Neuronal stem cell (in vitro differentiated cells): ENCODE measurements at places on chromosomes 3 and 15.

- DNase-seq: no peak
- H3K27me3 ChIP-seq: no peaks in the 10 kb centered on the region
- H3K4me1 ChIP-seq: peaks cover 4% of the 10 kb centered on the region
- H3K4me3 ChIP-seq: no peak overlapping the region
Observed at GRCh38 chr15:90402767-90403166, 14.7 kb downstream of the IQGAP1 start.

DNA sequence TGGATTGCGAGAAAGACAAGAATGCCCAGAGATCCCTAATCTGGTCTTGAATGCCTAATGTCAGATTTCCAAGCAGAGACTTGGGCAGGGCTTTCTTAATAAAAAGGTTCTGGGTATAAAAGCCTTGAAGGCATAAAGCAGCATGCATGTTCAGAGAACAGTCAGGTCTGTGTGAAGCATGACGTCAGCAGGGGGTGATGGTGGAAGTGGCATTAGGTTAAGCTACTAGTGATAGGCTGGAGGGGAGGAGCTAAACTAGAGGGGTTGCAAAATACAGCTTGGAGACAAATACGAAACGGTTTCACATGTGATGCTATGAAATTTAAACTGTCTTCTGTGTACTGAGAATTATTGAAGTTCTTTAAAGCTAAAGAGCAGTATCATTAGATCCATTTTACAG is 125.6 kb downstream of the VPS8 start:
- peaks cover 2% of the 10 kb centered on the region for H3K36me3 ChIP-seq
- H3K27me3 ChIP-seq: no peaks in the 10 kb centered on the region
- no peak overlapping the region for H3K27ac ChIP-seq
- H3K4me3 ChIP-seq: no peak overlapping the region

GRCh38 chr3:185843635-185844034 is 18.8 kb upstream of the IGF2BP2 start:
- H3K4me3 ChIP-seq: no peak overlapping the region
- no peaks in the 10 kb centered on the region for H3K27me3 ChIP-seq
- no peak overlapping the region for H3K27ac ChIP-seq
- H3K4me1 ChIP-seq: no peaks in the 10 kb centered on the region

DNA sequence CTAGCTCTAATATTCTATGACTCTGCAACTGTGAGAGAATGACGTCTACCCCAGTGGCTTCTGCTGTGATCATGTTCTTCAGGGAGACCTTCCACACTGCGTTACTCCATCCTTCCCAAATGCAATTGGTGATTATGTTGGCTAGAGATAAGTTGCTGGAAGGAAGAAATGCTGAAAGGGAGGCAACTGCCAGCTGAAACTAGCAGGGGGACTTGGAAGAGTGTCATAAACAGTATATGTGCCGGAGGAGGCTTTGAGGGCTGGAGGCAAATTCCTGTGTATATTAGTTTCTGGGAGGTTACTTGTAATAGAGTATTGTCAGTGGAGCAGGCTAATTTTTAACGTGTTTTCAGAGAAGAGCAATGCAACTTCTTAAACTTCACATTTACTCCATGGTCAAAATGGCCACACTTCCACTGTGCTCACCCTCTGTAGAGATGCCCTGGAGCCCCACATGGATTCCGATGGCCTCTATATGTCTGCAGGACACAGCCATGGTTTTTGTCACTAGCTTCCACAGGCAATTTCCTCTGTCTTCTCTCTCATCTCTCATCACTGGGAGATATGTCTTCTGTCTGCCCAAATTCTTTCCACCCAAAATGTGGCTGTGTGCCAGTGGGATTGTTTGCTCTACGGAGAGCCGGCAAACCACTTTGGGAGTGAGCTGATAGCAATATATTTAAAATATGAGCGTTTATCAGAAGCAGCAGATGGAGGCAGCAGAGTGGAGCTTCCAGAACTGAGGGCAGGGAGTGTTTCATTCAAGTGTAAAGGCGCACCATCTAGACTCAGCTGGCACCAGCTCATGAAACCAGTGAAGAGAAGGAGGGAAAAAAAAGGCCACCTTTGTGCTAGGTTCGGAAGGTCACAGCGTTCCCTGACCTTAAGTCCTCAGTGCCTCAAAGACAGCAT is 13.3 kb upstream of the CD47 start:
- no peaks in the 10 kb centered on the region for H3K27me3 ChIP-seq
- no peaks in the 10 kb centered on the region for H3K36me3 ChIP-seq
- no peak overlapping the region for H3K4me3 ChIP-seq
- DNase-seq: no peak
- H3K27ac ChIP-seq: no peak overlapping the region
- peaks cover 2% of the 10 kb centered on the region for H3K4me1 ChIP-seq

DNA sequence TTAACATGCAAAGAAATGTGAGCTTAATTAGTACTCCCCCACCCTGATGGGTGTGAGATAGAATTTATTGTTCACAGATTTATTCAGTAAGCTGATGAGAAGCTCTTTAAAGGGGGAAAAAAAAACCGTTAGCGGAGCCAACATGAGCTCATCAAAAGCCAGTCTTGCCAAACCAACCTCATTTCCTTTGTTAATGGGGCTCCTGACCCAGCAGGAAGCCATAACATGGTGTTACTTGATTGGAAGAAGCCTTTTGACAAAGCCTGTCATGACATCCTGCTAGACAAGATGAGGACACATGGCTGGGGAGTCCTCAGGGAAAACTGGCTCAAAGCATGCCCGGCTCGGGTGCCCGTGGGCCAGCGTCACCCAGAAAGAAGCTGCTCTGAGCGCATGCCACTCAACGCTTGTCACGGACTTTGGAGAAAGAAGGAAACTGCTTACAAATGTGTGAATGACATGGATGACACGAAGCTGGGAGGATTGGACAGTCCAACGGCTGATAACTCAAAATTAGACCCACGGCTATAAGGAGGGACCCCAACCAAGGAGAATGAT is 64.6 kb downstream of the SLCO2A1 start:
- no peaks in the 10 kb centered on the region for H3K36me3 ChIP-seq
- H3K27me3 ChIP-seq: peaks cover 3% of the 10 kb centered on the region
- no peak overlapping the region for H3K27ac ChIP-seq
- H3K4me1 ChIP-seq: no peaks in the 10 kb centered on the region
- no peak overlapping the region for H3K4me3 ChIP-seq
- DNase-seq: no peak

DNA sequence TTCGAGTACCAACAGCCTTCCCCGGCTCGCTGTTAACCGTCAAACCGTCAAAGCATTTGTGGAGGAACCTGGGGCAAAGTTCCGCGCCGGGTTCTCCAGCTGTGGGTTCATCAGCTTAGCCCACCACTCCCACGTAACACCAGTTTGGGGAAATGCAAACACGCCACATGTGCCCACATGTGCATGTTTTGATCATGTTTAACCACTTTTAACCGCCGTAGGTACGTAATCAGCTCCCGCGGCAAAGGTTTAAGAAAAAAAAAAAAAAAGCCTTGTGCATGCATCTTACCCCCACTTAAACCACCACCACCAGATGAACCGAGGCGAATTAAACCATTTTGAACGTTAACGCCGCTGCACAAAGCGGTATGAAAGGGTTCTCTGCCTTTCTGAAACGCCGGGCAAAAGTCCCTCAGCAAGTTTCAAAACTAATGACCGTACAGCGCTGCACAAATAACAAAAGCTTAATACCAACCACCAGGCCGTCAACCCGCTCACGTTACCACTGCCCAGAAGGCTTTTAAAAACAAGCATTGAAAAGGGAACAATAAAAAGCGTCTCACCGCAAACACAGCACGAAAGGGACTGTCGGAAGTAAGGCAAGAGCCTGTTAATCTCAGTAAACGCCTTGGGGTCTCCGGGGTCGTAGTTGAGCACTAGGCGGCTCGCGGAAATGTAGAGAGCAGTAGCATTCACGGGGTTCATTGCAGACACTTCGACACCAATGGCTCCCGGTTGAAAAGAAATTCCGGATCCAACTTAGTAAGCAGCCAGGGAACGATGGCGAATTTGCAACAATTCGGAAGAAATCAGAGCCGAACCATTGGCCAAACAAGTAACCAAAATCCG is 1.5 kb downstream of the MSL2 start:
- H3K4me1 ChIP-seq: peaks cover 8% of the 10 kb centered on the region
- H3K27ac ChIP-seq: peak overlapping the region; percentile 100
- peak; percentile 37 for DNase-seq
- H3K36me3 ChIP-seq: peaks cover 22% of the 10 kb centered on the region

GRCh38 chr3:49668861-49669260 is 5.3 kb upstream of the APEH start:
- H3K36me3 ChIP-seq: no peaks in the 10 kb centered on the region
- H3K4me3 ChIP-seq: no peak overlapping the region
- H3K27ac ChIP-seq: no peak overlapping the region
- no peak for DNase-seq
- H3K27me3 ChIP-seq: no peaks in the 10 kb centered on the region

DNA sequence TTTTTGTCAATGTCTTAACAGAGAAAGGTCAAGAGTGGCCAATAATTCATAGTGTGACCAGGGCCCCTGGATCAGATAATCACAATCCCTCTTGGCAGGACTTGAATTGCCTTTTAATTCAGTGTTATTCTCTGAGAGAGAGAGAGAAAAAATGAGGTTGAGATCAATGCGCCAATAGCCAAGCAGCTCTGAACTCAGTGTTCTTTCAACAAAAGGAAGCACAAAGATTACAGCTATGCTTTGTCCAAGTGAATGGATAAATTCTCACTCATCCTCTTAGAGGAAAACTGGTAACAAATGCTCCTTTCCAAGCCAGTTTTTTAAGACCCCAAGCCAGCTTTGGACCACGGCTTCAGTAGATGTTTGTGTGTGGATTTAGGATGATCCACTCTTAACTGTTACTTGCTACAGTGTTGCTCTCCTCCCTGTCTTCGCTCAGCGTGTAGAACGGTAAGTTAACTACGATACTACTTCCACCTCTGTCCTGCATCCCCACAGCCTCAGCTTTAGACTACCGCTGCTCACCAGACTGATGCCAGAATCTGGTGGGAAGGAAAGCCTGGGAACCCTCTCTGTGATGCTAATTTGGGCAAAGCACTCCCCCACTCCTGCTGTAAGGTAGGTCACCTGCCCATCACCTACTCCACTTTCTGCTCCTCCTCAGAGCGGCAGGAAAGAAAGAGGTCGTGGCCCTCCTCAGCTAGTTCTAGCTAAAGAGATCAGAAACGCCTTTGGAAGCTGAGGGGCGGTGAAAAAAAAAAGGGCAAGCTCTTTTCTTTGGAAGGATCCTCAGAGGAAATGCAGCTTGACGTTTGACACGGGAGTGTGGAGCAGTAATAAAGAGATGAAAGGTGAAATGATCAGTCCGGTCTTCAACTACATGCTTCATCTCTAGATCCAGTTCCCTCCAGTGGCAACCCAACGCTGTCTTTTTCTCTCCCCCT is 46.8 kb upstream of the LPP start:
- peaks cover 11% of the 10 kb centered on the region for H3K4me1 ChIP-seq
- H3K27me3 ChIP-seq: no peaks in the 10 kb centered on the region
- DNase-seq: no peak
- H3K4me3 ChIP-seq: no peak overlapping the region
- no peaks in the 10 kb centered on the region for H3K36me3 ChIP-seq
- H3K27ac ChIP-seq: no peak overlapping the region

GRCh38 chr3:157282261-157283191 is 122.6 kb upstream of the CCNL1 start:
- no peak overlapping the region for H3K27ac ChIP-seq
- H3K4me3 ChIP-seq: no peak overlapping the region
- H3K27me3 ChIP-seq: peaks cover 2% of the 10 kb centered on the region
- DNase-seq: no peak
- no peaks in the 10 kb centered on the region for H3K4me1 ChIP-seq
- H3K36me3 ChIP-seq: no peaks in the 10 kb centered on the region

- H3K36me3 ChIP-seq: no peaks in the 10 kb centered on the region
- H3K4me1 ChIP-seq: no peaks in the 10 kb centered on the region
- no peaks in the 10 kb centered on the region for H3K27me3 ChIP-seq
- no peak for DNase-seq
Observed at GRCh38 chr15:38217788-38218609, 34.6 kb upstream of the SPRED1 start.

- no peak for DNase-seq
- peaks cover 9% of the 10 kb centered on the region for H3K4me1 ChIP-seq
- no peaks in the 10 kb centered on the region for H3K27me3 ChIP-seq
- H3K27ac ChIP-seq: no peak overlapping the region
- no peak overlapping the region for H3K4me3 ChIP-seq
Observed at GRCh38 chr3:120198305-120198878, 86.6 kb downstream of the GPR156 start.

GRCh38 chr3:23710555-23710954 is 95.2 kb upstream of the UBE2E1 start:
- no peaks in the 10 kb centered on the region for H3K36me3 ChIP-seq
- no peak overlapping the region for H3K4me3 ChIP-seq
- H3K27me3 ChIP-seq: peaks cover 5% of the 10 kb centered on the region
- peaks cover 5% of the 10 kb centered on the region for H3K4me1 ChIP-seq
- no peak overlapping the region for H3K27ac ChIP-seq

GRCh38 chr3:95037927-95038326 is 975.1 kb downstream of the NSUN3 start:
- no peak overlapping the region for H3K27ac ChIP-seq
- H3K36me3 ChIP-seq: no peaks in the 10 kb centered on the region
- H3K4me3 ChIP-seq: no peak overlapping the region
- H3K27me3 ChIP-seq: no peaks in the 10 kb centered on the region
- H3K4me1 ChIP-seq: no peaks in the 10 kb centered on the region

GRCh38 chr3:100416863-100417262 is 15.5 kb downstream of the LNP1 start:
- no peak for DNase-seq
- peaks cover 2% of the 10 kb centered on the region for H3K36me3 ChIP-seq
- H3K4me1 ChIP-seq: no peaks in the 10 kb centered on the region
- H3K27ac ChIP-seq: no peak overlapping the region
- no peak overlapping the region for H3K4me3 ChIP-seq
